ENCODE measurements at places on chromosomes 1 and 21. TPM values are rescaled to one million over a fixed set of nuclear protein-coding genes. Genes with fewer than 3 reads are reported as not detected.
A peak's percentile ranks its signal among the peaks of the same experiment; 100 is the strongest.

DNA sequence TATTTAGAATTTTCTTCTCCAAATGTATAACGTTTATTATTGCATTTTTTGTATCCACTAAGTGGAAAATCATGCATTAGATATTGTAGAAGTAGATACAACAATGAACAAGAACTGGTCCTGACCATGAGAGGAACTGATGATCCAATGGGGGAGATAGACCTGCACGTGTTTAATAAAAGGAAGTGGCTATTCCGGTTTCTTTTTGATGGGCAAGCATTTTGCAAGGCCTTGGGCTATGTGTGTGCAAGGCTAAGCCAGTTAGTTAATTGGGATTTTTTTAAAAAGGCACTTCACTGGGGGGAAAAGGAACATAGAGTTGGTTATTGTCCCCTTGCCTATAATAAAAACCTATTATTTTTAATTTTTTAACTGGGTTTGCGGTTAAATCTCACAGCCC lies 961 bp upstream of the VCAM1 start:
- no peak for DNase-seq

- no peak for DNase-seq
Measured at GRCh38 chr1:206723805-206724472, 39.2 kb downstream of the MAPKAPK2 start.

DNA sequence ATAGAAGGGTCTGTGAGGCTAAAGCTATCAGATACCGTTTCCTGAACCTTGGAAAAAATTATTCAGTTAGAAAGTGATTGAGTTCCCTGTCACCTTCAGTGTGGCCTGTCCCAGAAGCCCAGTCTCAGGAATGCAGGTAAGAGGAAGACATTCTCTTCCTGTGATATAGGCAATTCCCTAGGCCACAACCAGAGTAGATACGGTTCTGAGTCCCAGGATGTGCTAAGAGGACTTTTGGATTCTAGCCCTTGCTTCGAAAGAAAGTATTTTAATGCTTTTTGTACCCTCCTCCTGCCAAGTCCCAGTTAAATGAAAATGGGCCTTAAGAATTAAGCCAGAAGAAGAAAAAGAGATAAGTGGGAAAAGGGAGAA lies 313.5 kb upstream of the PLXNA2 start:
- no peak for DNase-seq

Gene RNF207
- total RNA-seq, result 12.0 TPM

- DNase-seq, result no peak
Measured at GRCh38 chr1:219847215-219847855, 81.0 kb downstream of the SLC30A10 start.

- DNase-seq, result no peak
Measured at GRCh38 chr1:41427916-41428737, 56.4 kb downstream of the EDN2 start.

DNA sequence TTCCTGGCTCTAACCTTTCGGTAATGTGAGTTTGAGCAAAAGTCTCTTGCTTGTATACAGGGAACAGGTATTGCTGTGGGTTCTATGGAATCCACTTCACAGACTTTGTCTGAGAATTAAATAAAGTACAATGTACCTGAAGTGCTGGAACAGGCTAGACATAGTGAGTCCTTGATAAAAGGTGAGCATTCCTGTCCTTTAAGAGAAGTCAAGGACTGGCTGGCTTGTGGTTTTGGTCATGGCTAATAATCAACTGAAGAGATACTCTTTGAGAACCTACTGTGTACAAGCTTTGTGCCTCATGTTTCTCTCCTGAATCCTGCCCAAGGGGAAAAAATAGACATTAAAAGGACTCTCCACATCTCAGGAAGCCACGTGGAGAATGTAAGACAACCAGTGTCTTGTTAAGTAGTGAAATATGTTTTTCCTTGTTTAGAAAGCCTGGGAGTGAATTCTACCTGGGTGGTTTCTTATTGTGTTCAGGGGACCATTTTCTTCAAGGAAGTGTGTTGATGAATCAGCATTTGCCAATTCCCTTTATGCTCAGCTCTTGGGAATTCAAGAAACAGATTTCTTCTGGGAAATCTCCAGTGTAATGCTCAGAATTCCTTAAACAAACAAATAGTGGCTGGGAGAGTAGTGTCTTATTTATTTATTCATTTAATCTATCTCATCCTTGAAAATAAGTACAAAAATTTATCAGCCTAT lies 55.2 kb upstream of the PLD5 start:
- DNase-seq, result no peak

- no peak for DNase-seq
Measured at GRCh38 chr1:74715236-74715502, 17.7 kb downstream of the CRYZ start.

Gene NPPA
- total RNA-seq, result not detected

- no peak for DNase-seq
Measured at GRCh38 chr1:59748123-59748522, 66.6 kb upstream of the HOOK1 start.

- DNase-seq, result no peak
Measured at GRCh38 chr1:234667600-234668576, 57.9 kb upstream of the IRF2BP2 start.

GRCh38 chr1:203842559-203842876 lies 18.9 kb upstream of the SNRPE start:
- no peak for DNase-seq

DNA sequence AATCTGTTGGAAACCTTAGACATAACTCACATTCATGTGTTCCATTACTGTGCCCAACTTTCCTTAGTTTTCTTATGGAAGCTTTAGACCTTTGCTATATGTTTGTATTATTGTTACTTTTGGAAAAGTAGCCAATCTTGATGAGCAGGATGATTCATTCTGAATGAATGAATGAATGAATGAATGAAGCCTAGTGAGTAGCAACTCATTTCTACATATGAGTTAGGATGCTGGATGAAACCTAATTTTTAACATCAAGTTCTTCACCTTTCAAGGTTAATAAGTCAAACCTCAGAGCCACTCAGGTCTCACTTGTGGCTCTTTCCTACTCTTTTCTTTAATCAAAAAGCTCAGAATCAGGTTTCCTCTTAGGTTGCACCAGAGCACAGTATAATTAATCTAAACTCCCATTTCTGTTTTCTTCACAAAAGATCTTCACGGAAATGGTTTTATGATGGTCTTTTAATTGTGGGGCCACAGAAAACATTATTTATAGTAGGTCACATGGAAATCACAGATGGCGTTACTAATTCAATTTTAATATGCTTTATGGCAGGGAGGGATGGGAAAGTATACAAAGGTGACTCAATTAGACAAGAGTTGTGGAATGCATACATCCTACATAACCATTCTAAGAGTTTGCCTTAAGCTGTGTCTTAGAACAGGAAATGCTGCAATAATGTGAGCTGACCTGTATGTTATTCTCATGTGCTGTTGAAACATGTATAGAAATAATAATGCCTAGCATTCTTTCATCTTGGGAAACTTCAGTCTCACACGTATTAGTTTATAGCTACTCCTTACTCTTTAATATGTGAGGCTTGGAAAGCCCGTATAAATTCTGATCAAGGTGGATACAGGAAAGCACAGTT lies 4.5 kb upstream of the DDX59 start:
- DNase-seq, result no peak

GRCh38 chr1:202498542-202498941 lies 150.0 kb downstream of the PPP1R12B start:
- DNase-seq, result no peak

Gene CHIA
- total RNA-seq, result not detected

- peak; percentile 28 for DNase-seq
Measured at GRCh38 chr1:42784946-42785693, at the start of gene TMEM269. TMEM269 (plus strand) TSS chr1:42784991; CDS start chr1:42789894, 4,903 bp downstream.

DNA sequence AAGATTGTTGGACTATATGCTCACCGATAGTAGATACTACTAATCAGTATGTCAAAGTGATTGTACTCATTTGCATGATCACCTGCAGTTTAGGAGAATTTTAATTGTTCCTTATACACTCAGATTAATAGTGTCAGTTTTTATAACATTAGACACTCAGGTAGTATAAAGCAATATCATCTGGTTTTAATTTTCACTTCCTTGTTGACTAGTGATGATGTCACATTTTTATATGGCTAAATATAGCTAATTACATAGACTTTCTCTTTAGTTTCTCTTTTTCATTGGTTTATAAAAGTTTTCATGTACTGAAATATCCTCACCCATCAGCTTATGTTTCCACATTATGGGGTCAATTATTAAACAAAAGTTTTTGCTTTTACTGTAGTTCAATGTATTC lies 1332.4 kb upstream of the ADGRL2 start:
- DNase-seq, result no peak

GRCh38 chr1:174262349-174263241 lies 103.3 kb downstream of the RABGAP1L start:
- DNase-seq, result no peak

- DNase-seq, result no peak
Measured at GRCh38 chr1:116492358-116492811, 78.4 kb downstream of the CD58 start.

DNA sequence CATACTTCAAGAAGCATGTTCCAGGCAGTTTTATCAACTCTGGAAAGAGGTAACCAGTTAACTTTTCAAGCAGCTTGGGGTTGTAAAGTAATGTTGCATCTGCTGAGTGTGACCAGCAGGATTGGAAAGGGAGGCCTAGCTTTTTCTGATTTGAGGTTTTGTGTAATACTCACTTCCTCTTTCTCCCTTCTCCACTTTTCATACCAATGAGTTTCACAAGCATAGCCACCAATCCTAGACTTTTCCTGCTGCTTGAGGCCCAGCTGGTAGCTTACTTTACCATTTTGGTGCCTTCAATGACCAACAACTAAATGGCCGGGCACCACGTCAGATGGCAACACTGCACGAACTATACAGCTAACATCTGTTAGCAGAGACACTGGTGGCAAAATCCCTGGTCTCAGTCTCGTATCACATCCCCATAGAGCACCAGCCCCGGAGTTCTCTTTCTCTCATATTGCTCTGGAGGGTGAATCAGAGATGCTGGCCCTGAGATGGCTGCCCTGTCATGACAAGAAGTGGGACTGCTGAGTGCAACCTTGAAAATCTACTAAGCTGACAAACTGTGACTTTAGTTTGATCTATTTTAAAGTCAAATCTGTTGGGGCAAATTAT lies 14.8 kb upstream of the GPR88 start:
- no peak for DNase-seq

DNA sequence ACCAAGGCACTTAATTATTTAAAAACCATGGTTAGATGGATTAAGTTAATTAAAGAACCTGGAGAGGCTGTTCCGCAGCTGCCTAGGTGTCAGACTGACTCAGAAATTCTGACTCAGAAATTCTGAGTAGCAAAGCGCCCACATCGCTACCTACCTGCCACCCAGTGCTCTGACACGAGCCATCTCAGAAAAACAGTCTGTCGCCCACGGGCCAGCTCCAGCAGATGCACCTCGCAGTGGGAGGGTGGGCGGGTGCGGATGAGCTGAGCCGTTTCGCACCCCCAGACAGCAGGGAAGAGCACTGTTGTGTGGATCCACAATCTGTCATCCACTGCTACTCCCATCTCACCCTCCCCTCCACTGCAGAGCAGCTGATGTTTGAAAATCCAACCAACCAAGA lies 13.5 kb downstream of the KCNK1 start:
- DNase-seq, result no peak

DNA sequence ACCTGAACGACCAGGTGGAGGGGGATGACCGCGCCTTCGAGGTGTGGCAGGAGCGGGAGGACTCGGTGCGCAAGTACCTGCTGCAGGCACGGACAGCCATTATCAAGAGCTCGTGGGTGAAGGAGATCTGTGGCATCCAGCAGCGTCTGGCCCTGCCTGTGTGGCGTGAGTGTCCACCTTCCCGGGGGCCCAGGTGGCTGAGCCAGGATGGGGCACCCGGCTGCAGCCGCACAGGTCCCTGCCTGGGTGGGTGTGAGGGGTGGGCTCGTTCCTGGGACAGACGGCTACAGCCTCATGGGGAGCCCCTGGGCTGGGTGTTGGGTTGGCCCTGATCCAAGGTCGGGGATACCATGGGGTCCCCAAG lies 65.2 kb downstream of the TRIM11 start:
- no peak for DNase-seq

DNA sequence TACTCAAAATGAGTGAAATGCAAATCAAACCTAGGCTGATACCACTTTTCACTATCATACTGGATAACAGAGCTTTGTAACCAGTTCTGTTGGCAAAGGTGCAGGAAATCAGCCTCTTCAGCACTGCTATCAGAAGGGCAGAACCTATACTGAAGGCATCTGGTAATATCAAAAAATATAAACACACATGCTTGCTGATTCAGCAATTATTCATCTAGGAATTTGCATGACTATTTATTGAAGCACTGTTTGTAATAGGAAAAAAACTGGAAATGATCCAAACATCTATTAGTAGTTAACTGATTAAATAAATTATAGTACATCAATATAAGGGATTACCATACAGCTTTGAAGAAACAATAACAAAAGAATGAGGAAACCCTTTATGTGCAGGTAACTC lies 21.4 kb downstream of the ARHGAP29 start:
- no peak for DNase-seq

Gene GBP2
- 267 TPM for total RNA-seq

DNA sequence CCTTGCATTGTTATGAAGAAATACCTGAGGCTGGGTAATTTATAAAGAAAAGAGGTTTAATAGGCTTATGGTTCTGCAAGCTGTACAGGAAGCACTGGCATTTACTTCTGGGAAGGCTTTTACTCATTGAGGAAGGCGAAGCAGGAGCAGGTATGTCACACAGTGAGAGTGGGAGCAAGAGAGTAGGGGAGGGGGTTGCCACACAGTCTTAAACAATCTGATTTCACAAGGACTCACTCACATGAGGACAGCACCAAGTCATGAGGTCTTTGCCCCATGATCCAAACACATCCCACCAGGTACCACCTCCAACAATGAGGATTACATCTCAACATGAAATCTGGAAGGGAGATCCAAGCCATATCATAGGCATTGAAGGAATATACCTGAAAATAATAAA lies 127.2 kb downstream of the EVI5 start:
- DNase-seq, result no peak

DNA sequence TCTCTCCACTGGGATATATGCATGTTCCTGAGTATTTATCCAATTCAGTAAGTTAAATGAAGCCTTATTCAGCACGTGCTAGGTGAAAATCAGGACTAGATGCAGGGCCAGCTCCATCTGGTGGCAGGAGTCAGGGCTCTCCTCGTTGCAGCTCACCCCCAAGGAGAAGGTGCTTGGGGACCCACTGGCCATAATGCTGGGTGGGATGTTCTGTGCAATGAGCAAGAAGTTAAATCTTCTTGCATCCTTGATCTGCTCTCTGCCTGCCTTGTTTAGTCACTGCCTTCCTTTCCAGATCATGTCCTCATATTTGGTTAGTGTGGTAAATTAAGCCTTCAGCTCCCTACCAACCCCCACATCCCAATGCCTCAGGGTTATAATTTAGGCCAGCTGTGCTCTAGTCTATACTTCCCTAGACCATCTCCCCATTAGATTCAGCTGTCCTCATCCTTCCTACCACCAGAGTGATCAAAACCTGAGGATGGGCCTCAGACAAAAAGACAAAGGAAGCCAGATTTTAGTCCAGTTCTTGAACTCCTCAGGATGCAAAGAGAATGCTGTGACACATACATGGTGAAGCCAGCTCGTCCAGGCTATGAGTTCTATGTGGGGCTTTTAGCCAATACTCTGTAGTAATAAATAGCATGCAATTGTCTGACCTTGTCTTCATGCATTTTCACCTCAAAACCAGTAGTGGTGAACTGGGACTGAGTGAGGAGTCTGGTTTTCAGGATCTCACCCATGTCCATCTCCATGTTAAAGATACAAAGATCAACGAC lies 55.9 kb downstream of the SEC16B start:
- no peak for DNase-seq

Gene NLRP3
- 5.4 TPM for total RNA-seq

- peak; percentile 88 for DNase-seq
Measured at GRCh38 chr1:200669314-200670241, at the start of gene DDX59. DDX59 (minus strand) TSS chr1:200669907; CDS start chr1:200666740, 3,167 bp downstream.

GRCh38 chr21:41418393-41418792 lies 7.6 kb upstream of the MX1 start:
- no peak for DNase-seq

- peak; percentile 26 for DNase-seq
Measured at GRCh38 chr1:153880962-153881361, 41.8 kb downstream of the GATAD2B start.

Gene LCE1F
- total RNA-seq, result not detected

All from activated T-cell treated with anti-CD3 and anti-CD28 coated beads, Interleukin-2, amount 50 U/mL, for 4 hours (primary cell).